RCC 7860 (cell line): ENCODE measurements at places on chromosomes 6 and 20.

DNA sequence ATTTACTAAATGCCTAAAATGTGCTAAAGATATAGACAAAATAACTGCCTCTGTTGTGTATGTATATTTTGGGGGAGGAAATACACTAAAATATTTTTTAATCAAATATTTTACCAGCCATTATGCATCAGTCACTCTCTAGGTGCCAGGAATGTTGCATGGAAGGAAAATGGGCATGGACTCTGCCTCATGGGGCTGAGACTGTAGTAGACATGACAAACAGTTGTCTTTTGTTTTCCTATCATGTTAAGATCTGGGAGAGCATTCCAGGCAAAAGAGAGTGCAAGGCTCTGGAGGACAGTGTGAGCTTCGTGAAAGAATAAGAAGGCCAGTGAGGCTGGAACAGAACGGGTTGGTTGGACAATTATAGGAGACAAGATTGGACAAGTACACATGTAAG is 26.5 kb downstream of the HLA-DOB start:
- DNase-seq: no peak

- DNase-seq: no peak
Observed at GRCh38 chr6:21840428-21840827, 246.9 kb downstream of the SOX4 start.

DNA sequence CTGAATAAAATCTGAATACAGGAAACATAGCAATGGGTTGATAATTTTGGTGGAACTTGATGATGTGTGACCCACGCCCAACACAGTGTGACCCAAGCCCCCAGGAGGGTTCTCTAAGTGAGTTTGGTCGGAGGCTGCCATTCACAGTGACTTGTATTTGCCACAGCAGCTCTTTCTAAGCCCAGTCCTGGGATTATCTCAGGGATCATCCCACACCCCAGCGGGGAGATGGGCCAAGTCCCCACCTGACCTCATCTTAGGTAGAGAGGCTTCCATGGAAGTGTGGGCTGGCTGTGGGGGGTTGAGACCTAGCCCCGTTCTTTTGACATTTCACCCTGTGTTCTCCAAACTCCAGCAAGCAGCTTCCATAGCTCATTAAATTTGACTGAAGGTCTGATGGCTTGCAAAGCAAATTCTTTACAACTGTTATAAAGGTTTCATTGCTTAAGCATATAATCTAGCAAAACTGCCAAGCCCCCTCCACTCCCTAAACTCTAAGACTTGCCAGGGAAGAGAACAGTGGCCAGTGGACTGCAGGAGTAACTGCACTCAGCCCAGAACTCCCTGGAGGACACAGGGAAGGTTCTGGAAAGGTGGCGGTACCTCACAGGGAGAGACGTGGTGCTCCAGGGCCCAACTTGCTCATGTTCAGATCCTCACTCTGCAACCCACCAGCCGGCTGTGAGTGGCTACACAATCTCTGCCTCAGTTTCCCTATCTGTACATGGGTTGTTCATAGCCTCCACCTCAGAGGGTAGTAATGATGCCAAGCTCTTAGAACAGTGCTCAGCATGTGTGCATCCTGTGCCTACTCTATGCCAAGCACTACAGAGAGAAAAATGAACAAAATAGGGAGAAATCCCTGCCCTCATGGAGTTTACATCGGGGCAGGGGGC is 1.0 kb upstream of the PCK1 start:
- DNase-seq: no peak

- DNase-seq: no peak
Observed at GRCh38 chr6:159212525-159213280, 43.5 kb downstream of the FNDC1 start.

GRCh38 chr6:21263531-21264287 is 329.8 kb upstream of the SOX4 start:
- DNase-seq: peak; percentile 40

DNA sequence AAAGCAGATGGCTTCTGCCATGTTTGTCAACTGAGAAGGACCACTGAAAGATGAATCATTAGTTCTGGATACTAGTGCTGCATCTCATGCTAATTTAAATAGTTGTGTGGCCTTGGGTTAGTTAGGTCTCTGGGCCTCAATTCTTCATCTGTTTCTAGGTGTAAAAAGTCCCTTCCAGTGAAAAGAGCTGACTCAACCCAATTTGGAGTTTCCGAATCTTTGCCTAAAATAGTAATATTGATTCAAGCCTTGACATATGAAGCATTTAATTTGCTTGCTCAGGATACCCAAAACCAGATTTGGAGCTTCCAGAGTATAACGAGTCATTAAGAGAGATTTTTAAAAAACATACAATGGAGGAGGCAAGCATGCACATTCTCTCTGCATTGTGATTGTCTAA is 163.9 kb downstream of the LMBRD1 start:
- no peak for DNase-seq

GRCh38 chr20:63501818-63502670 is 3.2 kb upstream of the EEF1A2 start:
- no peak for DNase-seq

DNA sequence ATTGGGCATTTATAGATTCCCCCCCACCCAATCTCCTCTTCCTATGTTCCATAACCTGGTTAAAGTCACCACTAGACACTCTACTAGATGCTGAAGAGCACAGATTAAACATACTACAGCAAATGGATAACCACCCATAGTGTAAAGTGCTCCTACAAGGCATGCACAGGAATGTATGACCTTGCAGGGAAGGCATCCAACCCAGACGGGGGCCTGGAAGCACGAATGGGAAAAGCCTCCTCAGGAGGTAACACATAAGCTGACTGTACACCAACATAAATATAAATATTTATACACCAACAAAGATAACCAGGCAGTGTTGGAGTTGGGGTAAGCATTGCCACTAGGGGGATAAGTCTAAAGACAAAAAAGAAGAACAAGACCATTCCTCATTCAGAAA is 691.7 kb downstream of the GRIK2 start:
- DNase-seq: no peak

- no peak for DNase-seq
Observed at GRCh38 chr6:2203264-2203663, 42.1 kb downstream of the GMDS start.

DNA sequence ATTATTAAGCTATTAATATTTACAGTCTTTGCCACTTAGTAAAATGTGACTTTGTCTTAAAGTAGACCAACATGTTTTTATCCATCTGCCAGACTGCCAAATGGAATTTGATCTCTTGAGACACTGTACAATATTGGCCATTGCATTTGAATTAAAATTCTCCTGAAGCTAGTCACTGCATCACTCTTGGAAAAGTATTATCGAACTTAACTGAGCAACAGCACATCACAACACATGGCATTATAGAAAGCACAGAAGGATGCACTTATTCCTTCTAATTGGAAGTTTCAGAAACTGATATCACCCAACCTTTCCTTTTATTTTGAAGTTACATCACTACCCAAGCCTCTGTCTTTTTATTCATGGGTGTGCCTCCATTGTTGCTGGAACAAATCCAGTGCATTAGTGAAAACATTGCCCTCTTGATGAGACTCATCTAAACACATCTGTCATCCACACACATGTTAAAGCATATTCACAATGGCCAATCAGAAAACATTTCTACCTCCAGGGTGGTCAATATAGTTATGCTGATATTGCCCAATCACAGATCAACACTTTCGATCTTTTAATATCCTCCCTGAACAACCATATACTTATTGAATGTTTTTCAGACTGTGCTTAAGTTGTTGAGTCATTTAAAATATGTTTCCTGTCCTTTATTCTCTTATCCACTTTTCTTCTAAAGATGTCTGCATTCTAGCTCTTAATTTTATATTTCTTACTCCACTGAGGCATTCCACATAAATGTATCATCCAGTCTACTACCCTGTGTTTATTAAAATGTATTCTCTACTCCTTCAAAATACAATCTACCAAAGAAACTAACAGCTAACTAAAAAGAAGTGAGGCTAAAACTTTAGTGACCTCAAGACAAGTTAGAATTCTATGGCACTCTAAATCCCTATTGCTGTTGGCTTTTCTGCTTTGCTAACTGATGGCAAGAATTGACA is 535.0 kb downstream of the RFPL4B start:
- no peak for DNase-seq

- no peak for DNase-seq
Observed at GRCh38 chr20:32474009-32474716, 111.0 kb downstream of the NOL4L start.

- DNase-seq: no peak
Observed at GRCh38 chr6:100677240-100677639, 203.9 kb downstream of the ASCC3 start.

- DNase-seq: no peak
Observed at GRCh38 chr6:37323580-37323979, 30.2 kb upstream of the RNF8 start.

DNA sequence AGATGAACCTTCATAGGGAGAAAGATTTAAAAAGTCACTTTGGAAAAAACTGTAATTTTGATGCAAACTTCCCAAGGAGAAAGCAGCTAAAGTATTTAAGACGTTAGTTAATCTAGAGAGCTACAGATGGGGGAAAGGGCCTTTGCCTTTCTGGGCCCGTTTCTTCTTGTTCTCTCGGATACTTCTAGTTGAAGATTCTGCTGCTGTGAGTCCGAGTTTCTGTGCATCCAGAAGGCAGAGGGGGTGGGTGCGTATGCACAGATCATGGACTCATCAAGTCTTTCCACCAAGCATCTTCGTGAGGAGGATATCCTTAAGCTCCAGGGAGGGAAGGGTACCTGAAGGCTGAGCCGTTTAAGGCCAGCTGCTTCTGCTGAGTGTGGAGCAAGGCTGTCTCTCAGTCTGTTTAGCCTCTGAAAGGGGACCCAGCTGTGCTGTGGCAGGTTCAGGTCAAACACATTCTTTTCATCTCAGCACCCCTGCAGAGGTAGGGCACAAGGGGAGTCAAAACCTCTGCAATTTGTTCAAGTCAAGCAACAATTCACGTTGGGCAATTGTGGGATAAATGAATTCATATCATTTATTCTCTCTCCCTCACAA is 4.3 kb downstream of the LAMP5 start:
- DNase-seq: no peak

DNA sequence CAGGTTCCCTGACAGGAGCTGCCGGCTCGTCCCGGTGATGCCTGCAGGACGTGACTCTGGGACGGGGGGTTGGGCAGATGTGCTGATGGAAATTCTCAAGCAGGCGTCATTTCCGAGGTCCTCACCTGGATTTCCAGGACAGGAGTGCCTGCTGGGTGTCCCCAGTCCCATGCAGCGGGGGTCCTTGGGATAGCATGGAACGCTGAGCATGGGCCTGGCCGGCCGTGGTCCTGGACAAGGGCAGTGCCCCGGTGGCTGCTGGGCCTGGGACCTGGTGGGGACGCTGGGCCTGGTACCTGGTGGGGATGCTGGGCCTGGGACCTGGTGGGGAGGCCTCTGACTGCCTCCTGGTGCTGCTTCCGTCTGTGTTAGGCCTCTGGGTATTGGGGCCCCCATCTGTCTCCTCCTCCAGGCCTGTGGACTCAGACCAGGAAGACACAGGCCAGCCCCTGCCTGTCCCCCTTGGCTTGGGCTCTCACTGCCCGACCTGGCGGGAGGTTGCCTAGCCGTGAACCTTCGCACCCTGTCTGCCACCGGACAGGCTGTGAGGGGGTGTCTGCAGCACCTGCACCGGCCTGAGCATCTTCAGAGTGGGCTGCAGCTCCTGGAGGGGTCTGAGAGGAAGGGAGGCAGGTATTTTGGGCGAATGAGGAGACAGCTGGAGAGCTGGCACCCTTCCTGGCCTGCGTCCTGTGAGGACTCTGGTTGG is 6.2 kb downstream of the RTEL1 start:
- no peak for DNase-seq

DNA sequence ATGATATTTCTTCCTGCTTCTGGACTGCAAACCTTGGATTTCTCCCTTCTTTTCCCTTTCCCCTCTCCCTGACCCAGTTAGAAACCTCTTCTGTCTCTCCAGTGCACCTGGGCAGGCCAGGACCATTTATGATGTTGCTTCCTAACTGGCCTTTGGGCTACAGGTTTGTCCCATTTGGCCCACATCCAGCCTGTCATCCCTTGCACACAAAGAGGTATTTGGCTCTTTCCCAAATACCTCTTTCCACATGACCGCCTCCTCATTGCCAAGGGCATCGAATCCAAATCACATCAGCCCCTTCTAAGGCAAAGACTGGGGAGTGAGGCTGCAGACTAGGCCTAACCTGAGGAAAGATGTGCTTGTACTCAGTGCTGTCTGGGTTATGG is 13.6 kb downstream of the FGD2 start:
- peak; percentile 23 for DNase-seq

GRCh38 chr20:11090751-11091150 is 417.0 kb upstream of the JAG1 start:
- no peak for DNase-seq

DNA sequence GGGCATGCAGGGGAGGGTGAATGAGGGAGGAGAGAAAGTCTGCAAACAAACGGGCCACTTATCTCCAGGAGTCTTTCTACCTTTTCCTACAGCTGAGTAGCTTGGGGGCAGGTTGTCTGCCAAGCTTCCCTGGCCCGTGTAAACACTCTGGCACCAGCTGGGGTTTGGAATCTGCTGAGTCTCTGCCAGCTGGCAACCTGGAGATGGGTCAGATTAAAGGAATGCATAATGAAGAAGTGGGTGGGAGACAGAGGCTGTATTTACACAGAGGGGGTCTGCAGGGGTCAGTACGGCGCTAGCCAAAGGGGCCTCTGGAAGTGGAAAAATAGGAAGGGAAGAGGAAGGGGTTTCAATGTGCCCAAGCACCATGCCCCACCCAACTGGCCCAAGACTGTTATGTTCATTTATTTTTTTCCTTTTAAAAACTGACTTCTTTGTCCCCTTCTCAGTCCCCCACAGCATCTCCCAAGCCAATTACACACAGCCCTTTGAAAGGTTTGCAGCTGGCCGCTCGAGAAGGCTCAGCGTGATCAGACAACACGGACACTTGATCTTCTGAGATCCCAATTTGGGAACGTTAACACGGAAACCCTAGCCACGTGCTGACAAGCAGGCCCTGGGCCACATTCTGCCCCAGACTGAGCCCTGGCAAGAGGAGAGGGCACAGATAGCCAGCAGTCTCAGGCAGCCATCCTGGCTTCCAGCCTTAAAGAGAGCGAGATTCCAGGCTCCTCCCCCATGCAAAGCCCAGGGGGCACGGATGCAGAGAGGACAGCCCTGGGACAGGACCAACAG is 25.2 kb downstream of the TRAM2 start:
- DNase-seq: peak; percentile 45

DNA sequence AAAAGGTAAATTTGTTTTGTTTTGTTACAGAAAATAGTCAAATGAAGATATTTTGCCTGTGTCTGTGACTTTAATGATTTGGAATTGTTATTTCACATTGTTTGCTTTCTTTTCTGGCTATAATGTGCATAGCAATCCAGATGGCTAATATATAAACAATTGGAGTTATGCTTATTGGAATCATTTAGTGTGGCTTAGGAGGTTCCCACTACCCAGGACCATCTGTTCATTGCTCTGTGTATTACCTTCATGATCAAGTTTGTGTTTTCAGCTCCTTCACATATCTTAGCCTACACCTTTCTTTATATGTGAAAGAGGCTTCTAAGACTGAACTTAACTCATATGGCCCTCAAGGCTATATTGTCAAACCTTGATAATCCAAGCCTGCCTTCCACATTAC is 232.9 kb downstream of the BCKDHB start:
- no peak for DNase-seq

DNA sequence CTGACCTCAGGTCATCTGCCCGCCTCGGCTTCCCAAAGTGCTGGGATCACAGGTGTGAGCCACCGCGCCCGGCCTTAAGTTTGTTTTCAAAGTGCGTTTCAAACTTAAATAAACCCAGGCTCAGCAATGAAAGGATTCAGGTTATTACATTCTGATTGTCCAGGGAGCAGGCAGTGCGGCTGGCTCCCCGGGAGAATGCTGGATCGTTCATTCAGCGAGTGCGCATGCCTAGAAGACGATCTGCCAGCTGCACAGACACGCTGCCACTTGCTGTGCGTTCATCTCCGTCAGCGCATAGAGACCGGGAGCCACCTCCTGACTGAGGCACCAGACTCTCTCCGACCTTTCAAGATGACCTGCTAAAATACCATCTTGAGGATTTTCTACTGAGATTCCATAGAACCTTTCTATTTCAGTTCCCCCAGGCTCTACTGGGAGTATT is 163.9 kb upstream of the ZNF217 start:
- no peak for DNase-seq
